ENCODE measurements at places on chromosomes 1 and 21.

GRCh38 chr1:104029456-104029970, 279.8 kb downstream of the AMY1C start:
- DNase-seq = no peak

DNA sequence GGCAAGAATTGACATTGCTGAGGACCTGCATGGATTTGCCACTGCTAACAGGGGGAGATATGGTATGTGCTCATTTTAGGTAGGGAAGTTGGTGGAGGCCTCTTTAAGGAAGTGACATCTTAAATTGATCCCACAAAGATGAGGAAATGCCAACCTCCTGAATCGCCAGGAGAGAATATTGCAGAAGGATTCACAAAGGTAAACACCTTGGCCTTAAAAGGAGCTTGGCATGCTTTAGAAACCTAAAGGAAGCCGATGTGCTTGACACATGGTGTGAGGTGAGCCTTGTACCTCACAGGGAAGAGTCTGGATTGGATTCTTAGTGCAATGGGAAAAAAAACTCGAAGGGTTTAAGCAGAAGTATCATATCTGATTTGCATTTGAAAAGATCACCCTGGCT, 470.5 kb upstream of the DAB1 start:
- no peak for DNase-seq

GRCh38 chr1:156284112-156284511, at the start of gene TMEM79:
Gene TMEM79, plus strand, starts transcription at chr1:156284325. Its CDS starts 902 bp downstream, at chr1:156285227.
- DNase-seq = no peak

DNA sequence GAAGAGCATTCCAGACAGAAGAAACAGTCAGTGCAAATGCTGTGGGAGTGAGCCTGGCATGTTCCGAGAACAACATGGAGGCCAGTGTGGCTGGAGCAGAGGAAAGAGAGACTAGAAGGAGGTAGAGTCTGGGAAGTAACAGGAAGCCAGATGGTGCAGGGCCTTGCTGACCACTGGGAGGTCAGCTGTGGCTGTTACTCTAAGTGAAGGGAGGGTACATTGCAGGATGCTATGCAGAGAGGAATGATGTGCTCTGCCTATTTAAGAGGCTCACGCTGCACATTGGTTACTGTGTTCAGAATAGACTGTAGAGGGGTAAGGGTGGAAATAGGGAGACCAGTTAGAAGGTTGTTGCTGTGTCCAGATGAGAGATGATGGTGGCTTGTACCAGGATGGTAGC, 88.6 kb upstream of the CACNA1E start:
- DNase-seq = no peak

- DNase-seq = peak; percentile 81
Measured at GRCh38 chr1:65066766-65067490, 81.1 kb upstream of the AK4 start.

- DNase-seq = no peak
Measured at GRCh38 chr1:71350805-71351204, 270.0 kb upstream of the ZRANB2 start.

GRCh38 chr1:94925561-94926125, 1.3 kb downstream of the CNN3 start:
- no peak for DNase-seq

- no peak for DNase-seq
Measured at GRCh38 chr1:73556270-73556669, 641.7 kb downstream of the LRRIQ3 start.

GRCh38 chr21:25215698-25216384, 391.4 kb downstream of the MRPL39 start:
- no peak for DNase-seq

DNA sequence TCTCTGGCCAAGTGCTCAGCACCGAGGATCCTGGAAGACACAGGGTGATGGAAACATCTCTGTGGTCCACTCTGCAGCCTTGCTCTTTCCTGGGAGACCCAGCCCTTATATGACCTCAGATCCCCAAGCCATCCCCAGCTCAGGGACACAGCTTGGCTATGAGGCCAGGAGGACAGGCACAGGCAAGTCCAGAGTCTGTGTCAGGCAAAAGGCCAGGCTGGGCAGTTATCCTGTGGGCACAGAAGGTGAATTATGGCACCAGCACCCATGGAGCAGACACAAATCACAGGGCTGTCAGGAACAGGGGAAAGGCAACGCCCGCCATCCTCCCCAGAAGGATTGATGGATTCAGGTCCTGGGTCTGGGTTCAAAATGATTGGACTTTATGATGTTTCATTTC, 52.1 kb upstream of the SCMH1 start:
- no peak for DNase-seq

DNA sequence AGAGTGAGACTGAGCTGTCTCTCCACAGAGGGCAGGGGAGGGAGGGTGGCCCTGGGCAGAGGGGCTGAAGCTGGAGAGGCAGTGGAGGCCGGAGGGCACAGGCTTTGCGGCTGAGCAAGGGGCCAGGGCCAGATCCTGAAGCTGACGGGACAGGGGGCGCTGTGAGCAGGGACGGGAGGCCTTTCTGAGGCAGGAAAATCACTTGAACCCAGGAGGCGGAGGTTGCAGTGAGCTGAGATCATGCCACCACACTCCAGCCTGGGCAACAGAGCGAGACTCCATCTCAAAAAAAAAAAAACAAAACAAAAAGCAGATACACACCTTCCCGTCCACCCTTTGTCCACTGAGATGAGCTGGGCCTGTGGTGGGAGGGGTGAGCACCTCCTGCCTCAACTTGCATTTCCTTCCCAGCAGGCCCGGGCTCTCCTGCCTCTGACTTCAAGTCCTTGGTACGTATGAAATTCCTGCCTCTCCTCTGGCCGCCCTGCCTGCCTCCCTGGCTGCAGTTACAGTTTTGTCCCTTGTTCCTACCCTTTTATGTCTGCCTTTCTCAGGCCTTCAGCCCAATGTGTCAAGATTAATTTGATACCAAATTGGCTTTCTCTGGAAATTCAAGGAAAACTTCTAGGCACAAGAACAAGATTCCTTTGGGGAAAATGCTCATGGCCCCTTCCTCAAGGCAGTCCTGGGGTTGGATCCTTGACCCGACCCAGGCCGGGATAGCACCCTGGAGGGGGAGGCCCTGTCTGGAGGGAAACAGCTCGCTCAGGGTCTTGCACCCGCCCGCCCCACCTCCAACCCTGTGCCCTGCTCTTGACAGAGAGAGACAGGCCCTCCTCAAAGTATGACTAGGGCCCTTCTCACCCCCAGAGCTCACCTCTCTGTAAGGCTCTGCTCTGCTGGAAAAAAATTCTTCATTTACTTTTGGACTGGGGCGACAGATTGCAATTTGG, 11.2 kb upstream of the ADAMTSL4 start:
- no peak for DNase-seq

DNA sequence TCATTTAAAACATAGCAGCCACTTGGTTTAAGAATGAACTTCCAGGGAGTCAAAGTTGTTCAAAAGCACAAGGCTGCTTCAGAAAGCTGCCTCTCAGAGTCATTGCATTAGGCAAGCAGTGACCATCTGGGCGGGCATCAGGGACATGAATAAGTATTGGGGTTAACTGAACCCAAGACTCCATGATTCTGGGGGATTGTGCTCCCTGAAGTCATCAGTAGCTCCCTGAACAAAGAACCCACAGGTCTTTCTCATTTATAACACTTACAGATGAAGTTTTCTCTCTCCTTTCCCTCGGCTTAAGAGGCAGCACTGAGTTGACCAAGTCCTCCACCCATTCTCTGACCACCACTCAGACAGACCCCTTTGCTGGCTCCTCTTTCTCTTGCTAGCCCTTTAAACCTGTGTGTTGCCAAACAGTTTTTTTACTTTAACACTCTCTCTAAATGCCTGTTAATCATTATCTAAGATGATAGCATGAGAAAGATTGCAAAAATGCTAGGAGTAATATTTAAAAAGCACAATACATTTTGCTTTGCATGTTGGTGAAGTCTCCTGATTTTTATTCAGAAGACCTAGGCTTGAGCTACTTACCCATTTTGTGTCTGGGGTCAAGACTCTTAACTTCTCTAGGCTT, 77.0 kb upstream of the ARHGAP29 start:
- DNase-seq = no peak

GRCh38 chr1:158003406-158003800, 10.0 kb downstream of the KIRREL1 start:
- DNase-seq = no peak

DNA sequence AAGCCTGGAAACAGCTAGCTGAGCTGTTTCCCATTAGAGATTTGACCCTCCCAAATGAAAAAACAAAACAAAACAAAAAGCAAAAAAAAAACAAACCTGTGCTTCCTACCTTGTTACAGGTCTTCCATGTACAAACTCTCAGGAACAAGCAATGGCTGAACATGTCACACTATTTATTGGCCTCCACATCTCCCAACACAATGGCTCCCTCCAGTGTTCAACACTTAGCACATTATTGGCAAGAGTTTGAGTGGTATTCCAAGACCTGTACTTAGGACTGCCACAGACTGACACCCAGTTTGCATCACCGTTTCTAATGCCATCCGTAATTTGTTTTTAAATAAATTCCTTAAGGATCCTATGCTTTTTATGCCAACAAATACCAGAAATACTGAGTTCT, 195.0 kb upstream of the OLFM3 start:
- no peak for DNase-seq

DNA sequence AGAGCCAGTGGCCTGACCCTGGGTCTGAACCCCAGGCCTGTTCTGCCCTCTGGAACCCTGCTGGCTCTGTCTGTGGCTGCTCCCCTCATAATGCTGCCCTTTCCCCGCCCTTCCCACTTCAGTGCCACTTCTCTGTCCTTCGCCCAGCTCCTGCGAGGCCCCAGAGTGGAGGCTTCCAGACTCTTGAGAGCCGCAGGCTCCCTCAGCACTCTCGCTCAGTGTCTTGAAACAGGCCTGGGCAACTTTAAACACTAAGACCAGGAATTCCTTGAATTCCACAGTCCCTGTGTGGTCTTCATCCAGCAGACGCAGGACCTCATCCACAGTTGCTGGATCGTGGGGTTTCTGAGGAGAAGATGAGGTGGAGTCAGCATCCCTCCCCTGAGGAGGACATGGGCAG, 3.5 kb downstream of the CRNN start:
- no peak for DNase-seq

DNA sequence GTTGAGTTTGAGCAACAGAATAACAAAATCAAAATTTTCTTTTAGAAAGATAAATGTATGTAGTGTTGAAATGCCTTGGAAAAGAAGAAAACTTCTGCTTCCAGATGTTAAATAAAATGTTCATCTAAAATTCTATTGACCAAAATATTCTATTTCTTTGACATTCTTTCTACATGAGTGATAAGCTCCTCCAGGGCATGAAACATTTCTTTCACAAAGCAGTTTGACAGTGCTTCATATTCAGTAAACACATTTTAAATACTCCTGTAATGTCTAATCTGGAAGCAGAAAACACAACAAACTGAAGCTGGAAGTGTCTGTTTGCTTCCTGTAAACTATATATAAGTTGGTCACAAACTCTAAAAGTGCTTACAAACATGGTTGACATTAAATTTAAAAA, 61.5 kb downstream of the RGS21 start:
- DNase-seq = no peak

DNA sequence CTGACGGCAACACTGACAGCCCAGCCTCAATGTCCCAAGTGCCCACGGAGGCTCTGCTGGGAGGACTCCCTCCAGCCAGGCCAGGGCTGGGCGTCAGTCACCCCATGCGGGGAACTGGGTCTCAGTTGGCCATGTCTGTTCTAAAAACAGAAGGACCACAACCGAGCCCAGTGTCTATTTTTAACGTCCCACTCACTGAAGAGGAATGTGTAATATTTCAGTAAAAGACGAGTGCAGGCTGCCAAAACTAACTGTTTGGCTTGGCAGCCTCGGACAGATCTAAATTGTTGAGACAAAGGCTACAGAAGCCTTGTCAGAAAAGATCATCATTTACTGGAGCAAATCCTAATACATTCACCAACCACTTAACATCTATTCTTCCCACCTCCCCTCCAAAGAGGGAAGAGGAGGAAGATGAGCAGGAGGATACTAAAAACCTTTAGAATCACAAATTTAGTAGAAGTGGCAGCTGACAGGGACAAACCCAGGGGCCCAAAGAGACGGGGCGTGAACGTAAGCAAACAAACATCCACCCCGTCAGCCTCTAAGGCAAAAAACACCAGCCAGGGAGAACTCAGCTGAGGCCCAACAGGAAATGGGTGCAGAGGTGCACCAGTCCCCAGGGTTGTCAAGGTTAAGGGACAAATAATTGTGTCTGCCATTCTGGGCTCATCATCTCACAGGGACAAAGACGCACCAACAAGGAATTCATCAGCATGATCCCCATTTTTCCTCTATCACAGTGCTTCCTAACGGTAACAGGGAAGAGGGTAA, 18.7 kb downstream of the C1orf198 start:
- no peak for DNase-seq

- no peak for DNase-seq
Measured at GRCh38 chr1:65904681-65905083, 112.0 kb downstream of the PDE4B start.

DNA sequence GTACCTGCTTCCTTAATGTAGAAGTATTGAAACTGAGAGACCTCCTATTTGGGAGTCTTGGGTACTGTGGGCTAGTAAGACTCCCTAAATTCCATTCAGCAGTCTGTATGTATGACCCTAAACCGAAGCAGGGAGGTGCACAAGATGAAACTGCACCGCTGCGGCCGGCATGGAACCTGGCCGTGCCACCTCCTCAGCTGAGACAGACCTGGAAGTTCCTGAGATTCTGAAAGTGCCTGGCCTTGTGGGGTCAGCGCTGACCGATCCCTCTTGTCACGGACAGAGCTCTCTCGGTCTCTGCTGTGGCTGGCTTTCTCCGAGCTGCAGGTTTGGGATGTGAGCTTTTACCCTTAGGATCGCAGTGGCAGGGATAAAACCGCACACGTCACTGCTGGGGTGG, 27.0 kb downstream of the PCNT start:
- no peak for DNase-seq

- no peak for DNase-seq
Measured at GRCh38 chr1:78043436-78043835, 2.3 kb upstream of the GIPC2 start.

Data from activated CD8-positive, alpha-beta memory T cell treated with anti-CD3 and anti-CD28 coated beads, Interleukin-2, amount 50 U/mL, for 48 hours (primary cell).